ENCODE measurements at places on chromosomes 5 and 9. TPM values are rescaled to one million over a fixed set of nuclear protein-coding genes. Genes with fewer than 3 reads are reported as not detected.

The RNF20 gene
- 16.9 TPM for polyA plus RNA-seq

GRCh38 chr5:54302267-54302687, 8.1 kb downstream of the ARL15 start:
- no peak for DNase-seq

DNA sequence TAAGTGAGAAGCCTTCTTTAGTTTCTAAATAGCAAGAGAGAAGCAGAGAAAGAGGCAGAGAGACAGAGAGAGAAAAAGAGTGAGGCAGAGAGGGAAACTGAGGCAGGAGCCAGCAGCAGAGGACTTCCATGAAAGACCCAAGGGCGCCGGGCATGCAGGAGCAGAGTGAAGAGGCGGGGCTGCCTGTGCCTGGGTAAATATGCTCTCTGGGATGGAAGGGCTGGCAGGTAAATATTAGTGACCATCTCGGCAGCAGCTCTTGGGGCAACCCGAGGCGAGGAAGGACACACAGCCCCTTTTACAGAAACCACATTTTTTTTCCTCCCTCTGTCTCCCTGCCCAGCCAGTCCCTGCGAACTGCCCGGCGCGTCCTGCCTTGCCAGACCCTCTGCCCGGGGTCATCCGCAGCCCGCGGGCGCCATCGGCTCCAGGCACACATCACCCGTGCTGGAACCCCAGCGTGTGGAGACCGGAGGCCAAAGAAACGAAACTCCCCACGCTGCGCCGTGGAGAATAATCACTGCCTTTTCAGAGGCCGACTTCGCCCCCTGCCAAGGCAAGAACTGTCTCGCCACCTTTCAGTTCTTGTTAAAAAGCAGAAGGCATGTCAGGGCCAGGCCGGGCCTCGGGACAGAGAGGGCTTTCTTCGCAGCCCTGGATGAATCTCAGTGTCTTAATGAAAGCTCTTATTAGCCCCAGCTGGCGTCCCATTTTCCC, 61.3 kb downstream of the BOD1 start:
- DNase-seq: no peak

- DNase-seq: peak; percentile 61
Measured at GRCh38 chr5:67246108-67246507, 49.5 kb upstream of the CD180 start.

DNA sequence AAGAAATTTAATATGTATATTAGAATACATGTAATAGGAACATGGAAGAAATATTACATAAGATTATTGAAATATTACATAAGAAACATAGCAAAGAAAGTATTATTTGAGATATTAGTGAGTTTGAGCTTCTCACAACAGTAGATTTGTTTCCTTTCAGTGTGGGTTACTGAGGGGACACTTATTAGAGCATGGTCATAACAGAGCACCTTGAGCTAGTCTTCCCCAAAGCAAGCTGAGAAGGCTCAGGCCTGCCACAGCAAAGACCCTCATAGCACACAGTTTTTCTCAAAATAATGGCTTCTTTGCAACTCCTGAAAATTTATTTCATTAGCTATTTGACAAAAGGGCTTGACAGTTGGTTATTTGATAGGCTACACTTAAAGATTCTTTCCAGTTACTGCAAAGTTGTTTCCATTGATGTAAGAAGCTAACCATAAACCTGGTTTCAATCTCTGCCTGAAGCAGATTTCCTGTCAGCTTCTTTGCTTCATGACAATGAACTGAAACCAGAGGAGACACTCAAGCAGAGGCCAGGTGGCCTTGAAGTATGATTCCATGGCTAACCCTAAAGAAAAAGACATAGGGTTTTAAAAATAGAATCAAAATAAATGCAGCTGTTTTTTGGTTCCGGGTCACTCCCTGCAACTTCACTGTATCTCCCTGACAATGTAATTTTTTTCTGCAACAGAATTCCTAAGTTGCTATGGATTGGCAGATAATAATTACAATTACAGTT, 68.6 kb downstream of the ERMP1 start:
- DNase-seq: peak; percentile 4

- no peak for DNase-seq
Measured at GRCh38 chr5:180305481-180305880, 13.6 kb upstream of the MAPK9 start.

Measured in thymus (tissue), 14 donors.